Cortex of kidney (tissue), 1 donor: ENCODE measurements at places on chromosomes 7 and 10.

GRCh38 chr7:79876848-79877252, 257.8 kb upstream of the GNAI1 start:
- DNase-seq = no peak

DNA sequence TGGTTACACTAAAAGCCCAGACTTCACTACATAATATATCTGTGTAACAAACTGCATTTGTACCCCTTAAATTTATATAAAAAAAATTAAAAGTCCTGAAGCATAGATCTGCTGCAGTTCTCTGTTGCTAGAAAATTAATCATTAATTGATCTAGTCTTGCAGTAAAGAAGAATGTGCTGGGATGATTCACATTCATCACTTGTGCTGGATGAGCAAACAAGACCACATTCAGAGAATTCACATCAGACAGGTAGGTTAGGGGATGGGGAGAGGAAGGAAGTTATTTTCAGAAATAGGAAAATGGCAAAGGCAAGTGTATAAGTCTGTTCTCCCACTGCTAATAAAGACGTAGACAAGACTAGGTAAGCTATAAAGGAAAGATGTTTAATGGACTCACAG, 1019.0 kb downstream of the KCNMA1 start:
- DNase-seq = no peak

DNA sequence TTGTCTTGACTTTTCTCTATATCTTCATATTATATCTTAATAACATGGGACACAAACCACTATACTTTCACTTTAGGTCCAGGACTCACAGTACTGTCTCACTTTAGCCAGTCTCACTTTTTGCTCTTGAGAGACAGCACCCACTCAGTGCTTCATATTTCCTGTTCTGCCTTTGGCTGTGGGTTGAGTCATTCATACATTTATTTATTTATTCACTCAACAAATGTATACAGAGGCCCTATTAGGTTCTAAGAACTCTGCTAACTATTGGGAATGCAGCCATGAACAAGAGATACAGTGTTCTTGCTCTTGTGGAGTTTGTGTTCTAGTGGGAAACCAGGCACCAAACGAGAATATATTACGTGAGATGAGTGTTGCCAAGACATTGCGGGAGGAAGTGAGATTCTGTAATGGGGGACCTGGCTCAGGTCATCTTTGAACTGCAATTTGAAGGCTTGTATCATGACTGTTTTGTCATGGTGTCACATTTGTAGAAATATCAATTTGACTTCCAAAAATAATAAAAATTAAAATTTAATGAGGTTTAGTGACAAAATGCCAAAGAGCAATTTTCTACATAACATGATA, 190.1 kb downstream of the SDHAF3 start:
- no peak for DNase-seq

- no peak for DNase-seq
Observed at GRCh38 chr7:129390314-129390713, 43.9 kb upstream of the STRIP2 start.

DNA sequence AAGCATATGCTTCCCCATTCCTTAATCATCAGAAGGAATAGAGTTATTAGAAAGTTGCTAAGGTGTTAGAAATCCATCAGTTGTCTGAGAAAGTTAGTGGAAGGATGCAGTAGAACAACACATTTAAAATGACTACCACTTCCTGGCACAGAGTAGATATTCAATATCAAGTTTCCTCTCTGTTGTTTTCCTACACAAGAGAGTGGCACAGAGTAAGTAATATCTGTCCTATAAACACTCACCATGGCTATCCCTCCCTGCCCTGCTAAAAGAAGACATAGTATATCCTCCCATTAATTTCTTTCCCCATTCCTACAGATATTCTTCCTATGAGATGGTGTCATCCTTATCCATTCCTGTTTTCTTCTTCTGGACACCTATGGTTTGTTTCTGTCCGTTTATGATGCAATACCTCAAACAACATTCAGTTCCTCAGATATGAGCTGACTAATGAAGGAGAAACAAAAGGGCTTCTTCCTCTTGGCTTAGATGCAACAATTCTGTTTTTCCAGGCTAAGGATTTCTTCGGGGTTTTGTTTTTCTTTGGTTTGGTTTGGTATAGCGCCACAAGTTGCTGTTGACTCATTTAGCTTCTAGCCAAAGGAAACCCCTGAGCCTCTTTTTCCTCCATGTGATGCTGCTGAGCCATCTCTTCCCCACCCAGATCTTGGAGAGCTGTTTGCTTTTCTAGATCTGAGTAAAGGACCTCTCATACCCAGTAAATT, 32.9 kb upstream of the BPGM start:
- no peak for DNase-seq

GRCh38 chr7:98341106-98341505, 59.6 kb downstream of the BRI3 start:
- DNase-seq = no peak

- DNase-seq = no peak
Observed at GRCh38 chr7:120502132-120502531, 229.2 kb downstream of the KCND2 start.

GRCh38 chr7:4066626-4067475, 615.2 kb upstream of the FOXK1 start:
- DNase-seq = no peak

DNA sequence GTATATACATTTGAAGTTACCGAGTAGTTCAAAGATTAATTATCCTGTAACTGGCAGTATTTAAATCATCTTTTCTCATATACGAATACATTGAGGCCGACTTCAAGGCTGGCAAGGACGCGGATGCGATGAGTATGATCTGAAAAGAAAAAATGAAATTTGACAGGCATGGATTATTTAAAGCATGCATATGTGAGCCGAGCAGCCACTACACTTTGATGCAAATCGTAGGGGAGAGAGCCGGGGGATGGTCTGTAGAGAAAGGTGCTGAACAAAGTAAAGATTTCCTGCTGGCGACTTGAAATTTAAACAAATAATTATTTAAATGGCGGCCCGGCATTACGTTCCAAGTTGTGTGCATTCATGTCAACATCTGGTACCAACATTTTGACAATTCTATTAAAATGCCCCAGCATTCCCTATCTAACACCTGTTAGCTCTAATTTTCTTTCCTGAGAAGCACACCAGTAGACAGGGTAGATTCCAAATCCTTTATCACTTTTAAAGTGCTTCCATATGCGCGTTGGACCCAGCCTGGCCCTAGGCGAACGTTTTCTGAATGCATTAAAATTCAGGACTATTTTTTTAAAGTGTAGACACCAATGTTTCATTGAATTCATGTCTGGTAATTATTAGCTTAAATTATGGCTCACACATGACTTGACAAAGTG, 188.7 kb downstream of the EMX2 start:
- DNase-seq = no peak

- no peak for DNase-seq
Observed at GRCh38 chr7:135672560-135673359, 10.4 kb downstream of the STMP1 start.

GRCh38 chr10:17003151-17003550, 126.5 kb downstream of the CUBN start:
- no peak for DNase-seq

DNA sequence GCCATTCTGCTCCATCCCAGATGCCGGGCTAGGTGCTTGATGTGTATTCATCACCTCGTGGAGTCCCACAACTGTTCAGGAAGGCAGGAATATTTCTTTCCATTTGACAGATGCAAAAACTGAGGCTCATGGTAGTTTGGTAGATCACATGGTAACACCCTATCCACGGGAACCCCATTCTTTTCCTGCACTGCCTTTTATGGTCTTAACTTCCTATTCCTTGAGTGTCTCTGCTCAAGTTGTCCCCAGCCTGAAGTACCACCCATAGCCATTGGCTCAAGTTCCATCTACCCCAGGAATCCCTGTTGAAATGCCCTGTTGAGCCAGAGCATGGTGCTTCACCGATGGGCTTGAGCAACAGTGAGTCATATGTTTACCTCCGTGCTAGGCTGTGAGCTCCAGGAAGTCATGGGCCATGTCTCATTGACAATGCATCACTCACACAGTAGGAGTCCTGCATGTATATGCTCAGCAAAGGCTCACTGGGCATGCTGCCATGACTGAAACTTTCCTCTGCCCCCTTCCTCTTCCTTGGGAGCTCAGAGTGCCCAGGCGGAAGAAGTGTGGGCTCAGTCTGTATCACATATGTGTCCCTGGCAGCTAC, 71.7 kb upstream of the ADAM12 start:
- DNase-seq = no peak

DNA sequence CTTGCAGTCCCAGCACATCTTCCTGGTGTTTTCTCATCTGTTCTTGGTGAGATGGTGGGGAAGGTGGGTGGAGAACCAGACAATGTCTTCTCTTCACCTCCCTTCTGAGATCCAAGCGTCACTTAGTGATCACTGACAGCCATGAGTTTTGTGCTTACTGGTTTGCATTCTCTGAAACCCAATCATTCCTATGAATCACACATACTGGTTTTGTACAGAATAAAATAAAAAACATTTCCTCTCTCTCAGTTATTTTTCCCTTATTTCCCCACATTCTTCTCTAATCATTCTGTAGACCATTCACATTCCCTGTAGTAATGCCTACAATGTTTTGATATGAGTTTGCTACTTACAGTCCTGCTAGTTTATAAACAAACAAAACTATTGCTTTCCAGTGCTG, 143.8 kb upstream of the SLC13A1 start:
- no peak for DNase-seq

GRCh38 chr7:155804897-155805825, 7.1 kb downstream of the SHH start:
- DNase-seq = no peak

GRCh38 chr7:43481902-43482678, 100.8 kb upstream of the STK17A start:
- DNase-seq = no peak

DNA sequence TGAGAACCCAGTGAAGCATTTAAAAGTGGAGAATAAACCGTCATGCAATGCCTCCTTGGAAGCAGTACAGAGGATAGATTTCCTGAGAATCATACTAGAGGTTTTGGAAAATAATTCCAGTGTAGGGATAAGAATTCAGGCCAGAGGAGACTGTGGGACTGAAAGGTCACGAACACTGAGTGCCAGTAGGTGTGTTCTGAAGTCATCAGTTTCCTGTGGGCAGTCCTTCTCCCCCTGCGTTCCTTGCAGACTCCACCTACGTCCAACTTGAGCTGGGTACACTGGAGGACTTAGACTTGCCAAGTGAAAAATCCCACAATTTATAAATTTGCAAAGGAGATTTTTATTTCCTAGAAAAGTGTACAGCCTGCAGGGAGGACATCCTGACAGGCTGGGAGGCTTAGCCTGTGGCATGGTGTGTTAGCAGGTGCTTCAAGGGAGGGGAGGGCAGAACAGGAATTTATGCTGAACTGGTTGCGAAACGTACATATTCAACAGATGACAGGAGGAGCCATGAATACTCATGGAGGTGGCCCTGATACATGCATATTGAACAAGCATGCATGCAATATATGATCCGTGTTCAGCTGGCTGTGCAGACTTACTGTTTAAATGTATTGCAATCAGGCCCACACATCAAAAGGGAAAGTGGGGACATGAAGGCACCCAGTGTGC, 72.9 kb upstream of the POM121L12 start:
- DNase-seq = no peak

DNA sequence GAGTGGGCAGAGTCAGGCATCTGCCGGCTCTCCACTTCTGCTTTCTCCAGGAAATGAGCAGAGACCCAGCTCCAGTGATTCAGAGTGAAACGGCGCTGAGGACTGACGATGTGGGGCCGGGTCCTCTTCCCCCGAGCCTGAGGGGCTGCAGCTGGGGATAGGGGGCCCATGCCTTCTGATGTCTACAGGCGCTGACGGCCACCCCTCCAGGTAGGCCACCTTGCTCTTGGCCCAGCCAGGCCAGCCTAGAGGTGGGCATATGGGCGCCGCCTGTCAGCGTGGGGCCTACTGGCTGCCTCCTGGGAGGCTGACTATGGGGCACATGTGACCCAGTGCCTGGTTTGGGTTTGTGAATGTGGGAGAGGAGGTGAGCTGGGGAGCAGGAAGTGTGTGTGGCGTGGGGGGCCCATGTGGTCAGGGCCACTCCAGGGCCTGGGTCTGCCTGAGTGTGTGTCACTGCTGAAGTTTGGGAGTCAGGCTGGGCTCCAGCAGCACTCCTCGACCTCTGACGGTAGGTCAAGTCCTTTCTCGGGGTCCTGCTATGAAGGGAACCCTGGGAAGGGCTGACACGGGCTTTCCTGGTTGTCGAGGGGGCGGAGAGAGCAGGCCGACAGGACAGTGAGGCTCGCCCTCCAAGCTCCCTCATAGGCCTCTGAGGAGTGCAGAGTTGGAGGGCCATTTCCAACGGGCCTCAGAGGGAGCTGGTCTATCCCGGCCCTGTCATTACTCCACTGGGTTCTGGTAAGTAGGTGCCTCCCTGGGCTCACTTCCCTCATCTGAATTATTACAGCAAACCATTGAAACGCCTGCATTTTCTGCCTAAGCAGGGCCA, at the start of gene WDFY4:
TSS of gene WDFY4 (plus strand) at position 82 of the 832 bp plus-strand sequence. CDS start 24,860 bp downstream, outside the sequence.
- no peak for DNase-seq

DNA sequence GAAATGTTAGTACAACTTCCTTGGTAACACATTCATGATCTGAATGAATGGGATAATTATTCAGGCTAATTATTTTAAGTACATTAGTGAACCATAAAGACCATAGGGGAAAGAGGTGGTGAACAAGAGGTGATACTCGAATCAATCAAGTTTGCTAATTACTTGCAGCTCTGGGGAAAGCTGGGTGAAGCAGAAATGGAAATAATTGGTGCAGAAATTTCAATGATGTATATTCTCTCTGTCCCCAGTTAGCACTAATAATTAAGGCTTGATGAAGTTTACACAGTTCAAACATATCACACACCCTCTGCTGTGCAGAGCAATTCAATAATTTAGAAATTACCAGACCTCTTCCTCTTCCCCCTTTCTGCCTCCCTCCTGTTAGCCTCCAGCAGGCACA, 49.4 kb upstream of the OPALIN start:
- no peak for DNase-seq
